ENCODE measurements at places on chromosomes 4 and X.

- DNase-seq: no peak
Observed at GRCh38 chrX:139382529-139382928, 148.0 kb upstream of the F9 start.

- peak; percentile 9 for DNase-seq
Observed at GRCh38 chrX:19177721-19178120, 55.5 kb upstream of the ADGRG2 start.

DNA sequence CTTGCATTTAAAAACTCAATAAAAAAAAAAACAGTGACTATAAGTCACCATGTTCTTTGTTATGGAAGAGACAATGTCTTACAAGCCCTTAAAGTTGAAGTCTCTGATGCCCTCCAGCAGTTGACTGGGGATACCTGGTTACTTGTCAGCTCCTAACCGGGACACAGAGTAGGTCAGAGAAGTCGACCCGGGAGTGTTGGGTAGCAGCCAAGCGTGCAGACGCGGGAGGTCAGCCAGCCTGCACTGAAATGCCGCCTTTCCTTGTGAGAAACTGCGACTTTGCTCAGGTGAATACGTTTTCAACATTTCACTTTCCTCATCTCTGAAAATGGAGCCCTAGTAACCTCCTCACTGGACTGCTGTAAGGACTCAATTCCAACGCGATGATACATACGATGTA lies 81.8 kb downstream of the F11 start:
- DNase-seq: no peak

- DNase-seq: no peak
Observed at GRCh38 chr4:82524570-82525152, 37.1 kb downstream of the TMEM150C start.

GRCh38 chr4:4763822-4764557 lies 95.5 kb upstream of the MSX1 start:
- no peak for DNase-seq

DNA sequence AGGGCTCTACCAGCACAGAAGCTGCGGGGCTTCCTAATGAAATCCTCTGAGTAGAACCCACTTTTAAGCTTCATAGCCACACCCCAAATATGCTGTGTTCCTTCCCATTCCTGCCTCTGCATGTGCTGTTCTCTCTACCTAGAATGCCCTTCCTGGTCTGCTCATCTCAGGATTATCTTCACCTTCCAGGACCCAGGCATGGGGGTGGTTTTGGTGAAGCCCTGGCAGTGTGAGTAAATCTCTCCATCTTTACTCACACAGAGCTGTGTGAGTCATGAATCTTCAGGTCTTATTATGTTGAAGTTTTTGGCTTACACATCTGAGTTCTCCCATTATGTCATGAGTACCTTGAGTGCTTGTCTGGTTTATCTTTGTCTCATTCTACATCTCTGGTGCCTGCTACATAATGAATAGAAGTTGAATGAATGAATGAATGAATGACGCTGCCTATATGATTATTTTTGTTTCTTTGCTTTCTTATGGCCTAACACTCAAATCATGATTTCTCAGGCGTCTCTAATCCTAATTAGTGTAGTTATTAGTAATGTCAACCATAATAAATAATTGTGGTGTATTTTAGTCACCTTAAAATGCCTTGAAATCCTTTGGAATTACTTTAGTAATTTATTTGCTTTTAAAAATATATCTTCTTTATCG lies 41.9 kb downstream of the HADH start:
- DNase-seq: no peak

DNA sequence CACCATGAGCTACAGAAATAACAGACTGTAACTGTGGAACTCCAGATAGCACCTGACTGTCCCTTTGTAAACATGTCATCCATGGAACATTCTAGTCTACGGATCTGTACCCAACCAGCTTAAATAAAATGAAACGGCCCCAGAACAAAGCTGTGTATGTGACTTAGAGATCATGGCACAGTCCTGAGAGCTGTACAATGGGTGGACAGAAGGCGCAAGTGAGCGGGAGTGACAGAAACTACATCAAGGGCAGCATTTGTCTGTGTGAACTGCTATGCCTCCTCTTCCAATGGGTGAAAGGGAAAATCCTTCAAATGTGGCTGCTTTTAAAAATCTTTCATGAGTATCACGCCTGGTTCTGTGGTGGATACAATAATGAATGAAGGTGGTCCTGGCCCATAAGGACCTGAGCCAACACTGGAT lies 72.5 kb downstream of the FAT1 start:
- no peak for DNase-seq

DNA sequence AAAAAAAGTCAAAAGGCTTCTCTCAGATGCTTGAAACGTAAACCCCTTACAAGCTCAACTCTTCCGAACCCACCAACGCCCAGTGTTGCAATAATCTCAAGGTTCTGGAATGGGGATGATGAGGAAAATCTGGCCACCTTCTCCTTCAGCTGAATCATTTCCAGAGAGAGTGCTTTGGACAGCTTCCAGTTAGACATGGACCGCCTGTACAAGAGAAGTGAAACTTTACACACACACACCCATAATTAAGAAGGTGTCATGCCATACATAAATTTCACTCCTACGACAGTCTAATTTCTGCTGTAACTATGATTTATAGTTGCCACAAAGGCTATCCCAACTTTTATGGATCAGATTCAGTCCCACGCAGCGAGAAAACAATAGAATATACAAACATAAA lies 72.3 kb downstream of the PRKG2 start:
- peak; percentile 90 for DNase-seq

DNA sequence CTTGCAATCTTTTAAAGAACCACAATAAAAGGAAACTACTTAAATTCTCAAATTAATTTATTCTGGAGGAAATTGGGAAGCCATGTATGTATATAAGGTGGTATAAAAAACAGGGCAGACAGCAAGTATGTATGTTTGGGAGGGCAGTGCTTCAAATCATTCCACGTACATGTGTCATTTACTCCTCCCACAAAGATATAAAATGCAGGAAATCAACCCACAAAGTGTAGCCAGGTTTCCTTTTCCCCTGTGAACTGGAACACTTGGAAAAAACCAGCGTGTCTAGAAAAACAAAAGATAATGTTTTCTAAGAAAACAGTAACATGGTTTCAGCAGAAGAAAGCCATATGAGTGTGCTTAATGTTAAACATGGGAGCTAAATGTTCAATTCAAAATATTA lies 156.7 kb upstream of the FAM47A start:
- DNase-seq: no peak

GRCh38 chr4:182448281-182449151 lies 205.3 kb downstream of the TENM3 start:
- DNase-seq: peak; percentile 80

DNA sequence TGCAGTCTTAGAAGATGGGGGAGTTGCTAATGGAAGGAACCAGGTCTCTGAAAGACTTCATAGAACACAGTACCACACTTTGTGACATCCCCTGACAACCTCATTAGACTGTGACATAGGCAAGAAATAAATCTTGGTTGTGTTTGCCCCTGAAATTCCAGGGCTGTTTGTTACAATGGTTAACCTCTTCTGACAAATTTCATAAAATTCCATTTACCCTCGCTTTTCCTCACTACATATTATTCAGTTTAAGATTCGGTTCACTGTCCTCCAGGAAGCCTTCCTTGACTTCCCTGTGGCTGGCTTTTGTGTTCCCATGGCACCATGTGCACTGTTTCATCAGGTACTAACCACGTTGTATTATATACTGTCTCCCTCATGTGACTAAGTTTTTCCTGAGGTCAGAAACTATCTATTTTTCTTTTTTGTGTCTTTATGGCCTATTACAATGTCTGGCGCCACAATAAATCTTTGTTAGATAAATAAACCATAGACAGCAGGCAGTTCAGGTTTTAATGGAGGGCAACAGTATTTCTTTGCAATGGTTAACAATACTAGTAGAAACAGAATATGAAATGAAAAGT lies 54.2 kb downstream of the ATXN3L start:
- no peak for DNase-seq

GRCh38 chr4:3494462-3494871 lies 31.4 kb downstream of the DOK7 start:
- no peak for DNase-seq

- DNase-seq: peak; percentile 29
Observed at GRCh38 chr4:2186133-2186864, 55.6 kb downstream of the HAUS3 start.
